ENCODE measurements at places on chromosomes 16 and 17.

DNA sequence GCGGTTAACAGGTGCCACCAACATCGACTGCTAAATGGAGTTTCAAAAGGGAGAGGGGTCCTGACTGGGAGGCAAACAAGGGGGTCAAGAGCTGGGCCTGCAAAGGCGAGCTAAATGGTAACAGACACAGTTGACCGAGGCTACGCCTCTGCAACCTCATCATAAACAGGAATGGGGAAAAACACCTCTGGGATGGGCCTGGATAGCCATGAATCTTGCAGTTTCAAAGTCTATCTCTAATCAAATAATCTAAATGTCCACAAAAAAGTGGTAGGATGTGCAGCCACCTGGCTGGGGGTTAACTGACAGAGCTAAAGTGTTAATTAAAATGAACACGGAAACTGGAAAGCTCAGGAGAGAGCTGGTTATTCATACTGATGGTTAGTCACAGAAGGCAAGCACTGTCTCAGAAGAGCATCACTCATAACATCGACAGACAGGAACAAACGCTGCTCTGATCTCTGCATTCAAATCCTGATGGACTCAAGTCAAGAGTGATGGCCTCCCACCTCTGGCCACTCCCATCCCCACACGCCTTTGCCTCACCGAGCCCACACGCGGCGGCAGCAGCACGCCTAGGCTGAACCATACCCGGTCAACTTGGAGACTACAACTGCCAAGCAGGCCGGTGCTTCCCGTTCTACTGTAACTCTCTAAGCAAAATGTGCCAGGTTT is 56.3 kb downstream of the CREBBP start:
- DNase-seq = no peak

DNA sequence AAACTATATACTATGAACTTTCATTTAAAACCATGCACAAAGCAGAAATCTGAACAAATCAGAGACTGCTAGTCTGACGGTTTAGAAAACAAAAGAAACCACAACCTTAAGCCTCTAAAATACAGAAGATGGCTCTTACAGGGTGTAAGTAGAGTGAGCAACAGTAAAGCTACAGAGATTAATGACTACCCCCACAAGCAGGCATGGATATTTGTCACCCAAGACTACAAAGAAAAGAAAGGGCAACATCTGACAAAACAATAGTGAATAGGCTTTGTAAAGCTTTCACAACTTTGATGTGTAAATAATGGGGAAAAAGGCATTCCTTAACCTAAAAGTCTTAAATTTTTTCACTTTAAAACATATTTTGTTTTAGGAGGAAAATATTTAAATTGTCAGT is 75.0 kb downstream of the SPAG9 start:
- DNase-seq = no peak

- DNase-seq = no peak
These were observed 7.3 kb upstream of the DPEP3 start for GRCh38 chr16:67987460-67988160.

- DNase-seq = no peak
These were observed 142.5 kb downstream of the IRX3 start for GRCh38 chr16:54143934-54144571.

GRCh38 chr17:14886200-14886739 is 378.9 kb downstream of the PMP22 start:
- no peak for DNase-seq

DNA sequence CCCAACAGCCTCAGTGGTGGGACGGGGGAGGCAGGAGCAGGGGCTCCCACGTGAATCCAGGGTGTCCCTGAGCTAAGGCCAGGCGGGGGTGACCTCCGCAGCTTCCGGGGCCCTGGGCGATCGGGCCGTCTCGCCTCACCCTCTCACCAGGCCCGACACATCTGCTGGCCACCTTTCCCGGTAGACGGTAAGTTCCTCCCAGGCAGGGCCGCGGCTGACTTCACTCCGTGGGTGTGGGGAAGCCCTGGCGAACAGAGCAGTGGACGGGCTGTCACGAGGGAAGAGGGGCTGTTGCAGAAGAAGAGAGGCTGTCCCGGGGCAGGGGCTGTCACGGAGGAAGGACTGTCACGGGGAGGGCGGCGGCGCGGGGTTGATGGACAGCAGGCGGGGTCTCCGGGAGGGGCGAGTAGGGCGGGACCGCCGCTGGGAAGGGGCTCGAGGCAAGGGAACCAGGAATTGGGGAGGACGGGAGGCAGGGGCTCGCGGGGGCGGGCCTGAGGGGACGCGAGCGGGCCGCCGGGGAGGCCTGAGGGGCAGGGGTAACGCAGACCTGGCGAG is 498 bp downstream of the PKMYT1 start:
- no peak for DNase-seq

- DNase-seq = peak; percentile 87
These were observed at the start of gene KIFC3 for GRCh38 chr16:57802341-57803133. KIFC3 (minus strand) TSS chr16:57802491; CDS start chr16:57798243, 4,248 bp downstream.

DNA sequence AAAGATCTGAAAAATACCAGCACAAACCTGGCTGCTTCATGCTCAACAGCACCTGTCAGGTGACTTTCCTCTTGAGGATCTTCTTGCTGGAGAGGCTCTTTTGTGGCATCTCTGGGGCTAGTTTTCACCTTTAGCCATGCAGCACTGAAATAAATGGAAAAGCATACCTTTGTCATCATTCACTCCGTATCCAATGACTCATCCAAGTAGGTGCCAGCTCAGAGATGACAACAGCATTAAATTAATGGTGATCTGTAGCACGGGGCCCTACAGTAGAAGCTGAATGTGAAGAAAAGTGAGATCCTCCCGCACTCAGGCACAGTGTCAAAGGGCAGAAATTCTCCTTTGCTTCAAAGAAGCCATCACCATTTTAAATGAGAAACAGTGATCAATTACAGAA is 32.2 kb downstream of the KIAA0753 start:
- no peak for DNase-seq

DNA sequence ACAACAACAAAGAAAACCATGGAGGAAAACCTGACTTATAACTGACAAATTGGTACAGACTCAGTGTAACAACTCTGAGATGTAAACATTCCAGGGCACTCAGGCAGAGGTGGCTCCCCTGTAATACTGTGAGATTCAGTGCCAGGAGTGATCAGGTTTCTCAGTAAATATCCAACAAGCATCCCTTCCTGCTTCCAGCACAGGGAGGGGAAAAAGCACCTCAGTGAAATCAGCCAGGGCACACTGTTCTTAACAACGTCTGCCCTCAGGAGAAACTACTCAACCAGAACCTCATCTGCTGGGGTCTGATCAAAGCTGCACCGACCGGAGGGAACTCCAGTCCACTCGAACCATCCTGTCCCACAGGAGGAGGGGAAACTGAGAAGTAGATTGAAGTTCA is 52.3 kb downstream of the AMFR start:
- DNase-seq = no peak

DNA sequence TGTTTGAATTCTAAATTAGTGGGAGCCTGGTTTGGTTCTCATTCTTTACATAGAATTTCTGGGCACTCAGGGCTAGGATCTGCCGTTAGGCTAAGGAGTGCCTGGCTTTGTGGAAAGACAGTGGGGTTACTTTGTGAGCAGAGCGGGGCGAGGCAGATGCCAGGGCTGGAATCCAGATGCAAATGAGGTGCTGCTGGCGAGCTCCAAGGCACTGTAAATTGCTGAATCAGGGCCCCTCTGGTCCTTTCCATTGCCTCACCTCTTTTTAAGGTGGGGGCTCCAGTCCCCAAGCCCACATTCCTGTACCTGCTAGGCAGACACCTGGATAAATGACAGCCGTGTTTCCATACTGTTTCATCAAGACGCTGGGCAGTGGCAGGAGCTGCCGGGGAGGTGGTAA is 33.8 kb downstream of the PIPOX start:
- DNase-seq = no peak

GRCh38 chr17:52148969-52149351 is 9.6 kb downstream of the CA10 start:
- DNase-seq = no peak

DNA sequence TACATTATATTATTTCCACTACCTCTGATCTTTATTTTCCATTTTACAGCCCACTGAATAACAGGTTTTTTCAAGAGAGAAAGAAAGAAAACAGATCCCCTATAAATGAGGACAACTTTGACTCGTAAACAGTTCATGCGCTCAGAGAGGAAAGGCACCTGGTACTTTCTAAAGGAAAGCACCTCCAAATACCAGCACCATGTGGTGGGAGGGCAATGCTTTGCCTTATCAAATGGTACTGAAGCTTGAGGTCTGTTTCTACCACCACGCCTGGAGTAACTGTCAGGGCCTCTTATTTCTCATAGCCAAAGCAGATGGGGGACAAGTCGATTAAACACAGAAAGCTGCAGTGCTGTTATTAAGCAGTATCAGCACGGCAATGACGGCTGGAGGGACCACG is 510.3 kb upstream of the ZFHX3 start:
- DNase-seq = no peak

- DNase-seq = no peak
These were observed 12.3 kb downstream of the GPRC5B start for GRCh38 chr16:19872179-19872863.

GRCh38 chr17:68594552-68594951 is 6.6 kb downstream of the FAM20A start:
- DNase-seq = no peak

DNA sequence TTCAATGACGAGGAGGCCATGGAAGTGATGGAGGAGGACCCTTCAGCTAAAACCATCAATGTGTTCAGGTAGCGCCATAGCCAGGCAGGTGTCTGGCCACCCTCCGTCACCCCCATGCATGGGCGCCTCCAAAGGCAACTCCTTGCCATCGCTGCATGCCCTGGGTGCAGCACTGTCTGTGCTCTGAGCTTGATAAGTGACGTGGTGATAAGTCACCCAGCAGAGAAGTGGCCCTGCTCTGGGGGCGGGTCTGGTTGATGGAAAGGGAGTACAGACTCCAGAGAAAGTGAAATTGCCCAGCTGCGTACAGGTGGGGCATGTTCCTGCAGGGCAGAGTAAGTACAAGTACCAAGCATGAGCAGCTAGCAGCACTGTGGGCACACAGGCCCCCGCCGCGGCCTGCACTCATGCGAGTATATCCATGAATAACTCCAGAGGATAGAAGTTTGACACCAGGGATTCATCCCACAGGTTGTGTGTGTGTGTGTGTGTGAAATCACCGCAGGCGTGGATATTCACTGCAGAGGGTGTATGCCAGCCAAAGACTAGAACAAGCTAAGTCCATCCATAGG is 13.1 kb downstream of the DNAI2 start:
- no peak for DNase-seq

All from activated effector memory CD4-positive, alpha-beta T cell treated with anti-CD3 and anti-CD28 coated beads, Interleukin-2, amount 50 U/mL, for 16 hours (primary cell).